IPS DF 19.7 (cell line): ENCODE measurements at places on chromosomes 12 and 14.

DNA sequence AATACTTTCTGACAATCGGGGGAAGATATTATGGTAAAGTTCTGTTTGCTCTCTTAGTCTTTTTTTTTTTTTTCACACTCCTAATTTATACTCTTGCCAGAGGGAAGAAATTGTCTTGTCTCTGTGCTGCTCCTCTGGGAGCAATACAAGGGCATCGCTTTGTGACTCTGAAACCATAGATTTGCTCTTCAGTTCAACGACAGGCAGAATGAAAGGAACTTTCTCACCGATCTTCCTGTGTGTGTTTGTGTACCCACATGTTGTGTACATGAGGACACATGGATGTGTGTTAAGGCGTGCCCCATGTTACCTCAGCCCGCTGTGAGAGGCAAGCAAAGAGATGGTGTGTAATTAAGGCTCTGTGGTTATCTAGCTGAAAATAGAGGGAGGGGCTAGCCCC is 457.6 kb downstream of the EGLN3 start:
- DNase-seq = no peak

DNA sequence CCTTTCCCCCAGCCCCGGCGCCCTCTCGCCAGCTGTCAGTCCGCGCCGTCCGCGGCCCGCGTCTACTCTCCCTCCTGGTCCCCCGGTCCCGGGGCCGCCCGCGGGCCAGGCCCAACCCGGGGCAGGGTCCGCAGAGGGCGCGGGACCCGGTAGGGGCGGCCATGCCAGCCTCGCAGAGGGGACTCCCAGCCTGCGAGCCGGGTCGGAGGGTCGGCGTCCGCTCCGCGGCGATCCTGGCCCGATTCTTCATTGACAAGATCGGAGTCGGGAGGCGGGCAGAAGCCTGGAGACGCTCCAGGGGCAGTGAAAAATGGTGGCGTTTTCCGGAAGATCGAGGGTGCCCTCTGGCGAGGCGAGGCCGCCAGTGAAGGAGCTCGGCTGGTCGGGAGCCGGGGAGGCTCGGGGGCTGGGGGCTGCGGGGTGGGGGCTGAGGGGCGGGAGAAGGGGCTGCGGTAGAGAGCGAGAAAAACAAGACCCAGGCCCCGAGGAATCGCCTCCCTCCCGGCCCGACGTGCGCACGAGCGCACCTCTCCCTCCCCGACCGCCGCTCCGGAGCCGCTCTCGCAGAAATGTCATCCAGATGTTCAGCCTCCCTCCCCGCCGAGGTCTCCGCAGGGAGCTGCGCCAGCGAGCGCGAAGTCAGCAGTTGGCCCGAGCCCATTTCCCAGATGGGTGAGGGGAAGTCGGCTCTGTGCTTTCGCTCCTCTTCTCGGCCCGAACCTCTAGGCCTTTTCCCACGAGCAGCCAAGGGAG is 647 bp upstream of the TGFB3 start:
- DNase-seq = no peak

DNA sequence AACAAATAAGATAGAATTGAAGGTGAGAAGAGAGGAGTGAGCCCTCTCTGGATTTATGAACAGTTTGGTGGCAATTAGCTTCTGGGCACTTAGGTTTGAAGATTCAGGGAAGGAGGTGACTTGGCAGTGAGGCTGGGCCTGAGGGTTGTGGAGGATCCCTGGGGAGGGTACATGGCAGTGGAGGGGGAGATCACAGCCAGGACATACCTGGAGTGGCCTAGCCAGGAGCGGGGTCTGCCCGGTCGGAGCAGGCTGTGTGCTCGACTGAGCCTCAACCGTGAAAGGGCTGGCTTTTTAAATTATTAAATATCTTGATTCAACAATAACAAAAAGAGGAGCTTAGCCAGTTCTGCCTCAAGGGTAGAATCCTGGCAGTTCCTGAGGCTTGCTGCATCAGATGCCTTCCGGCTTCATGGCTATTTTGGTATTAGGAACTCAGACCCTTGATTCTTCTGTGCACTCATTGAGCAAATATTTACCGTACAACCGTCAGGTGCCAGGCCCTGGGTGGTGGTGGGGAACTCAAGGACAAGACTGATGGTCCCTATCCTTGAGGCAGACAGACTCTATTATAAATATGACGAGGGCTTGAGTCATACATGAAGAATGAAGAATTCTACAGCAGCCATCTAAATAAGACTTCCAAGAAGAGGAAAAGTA is 73.4 kb downstream of the SPTB start:
- no peak for DNase-seq

DNA sequence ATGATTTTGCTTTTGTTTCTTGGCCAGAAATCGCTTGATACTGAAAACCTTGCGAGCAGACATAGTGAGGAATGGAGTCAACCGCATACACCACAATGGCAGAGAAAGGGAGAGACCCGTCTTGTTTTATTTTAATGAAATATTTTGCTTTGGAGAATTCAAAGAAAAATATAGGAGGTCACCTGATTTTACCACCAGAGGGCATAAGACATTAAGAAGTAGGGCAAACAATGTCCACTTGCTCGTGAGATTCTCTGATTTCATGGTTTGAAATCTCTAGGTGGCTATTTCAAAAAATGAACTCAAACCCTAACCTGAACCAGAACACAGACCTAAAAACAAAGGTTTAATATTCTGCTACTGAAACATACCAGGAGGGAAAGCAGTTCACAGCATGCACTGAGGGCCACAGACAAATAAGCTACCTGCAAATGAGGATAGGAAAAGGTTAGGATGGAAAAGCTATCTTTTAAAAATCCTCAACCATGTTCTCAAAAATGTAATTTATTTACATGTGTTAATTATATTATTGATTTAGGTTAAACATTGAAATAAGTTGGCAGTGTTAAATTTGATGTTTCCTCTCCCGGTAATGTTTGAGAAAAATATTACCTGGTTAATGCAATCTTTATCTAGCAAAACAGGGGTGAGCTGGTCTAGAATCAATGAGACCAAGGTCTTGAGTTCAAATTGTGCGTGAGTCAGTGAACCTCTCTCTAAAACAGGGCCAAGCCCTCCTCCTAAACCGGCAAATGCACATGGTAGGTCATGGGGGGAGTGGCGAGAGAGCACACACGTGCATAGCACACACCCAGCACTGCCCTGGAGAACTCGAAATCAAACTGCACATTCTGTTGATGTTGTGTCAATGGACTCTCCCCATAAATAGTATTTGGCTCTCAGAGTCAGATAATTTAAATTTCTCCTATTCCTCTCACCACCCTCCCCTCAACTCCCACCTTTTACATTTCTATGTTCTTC is 12.5 kb downstream of the IFNG-AS1 start:
- DNase-seq = no peak

DNA sequence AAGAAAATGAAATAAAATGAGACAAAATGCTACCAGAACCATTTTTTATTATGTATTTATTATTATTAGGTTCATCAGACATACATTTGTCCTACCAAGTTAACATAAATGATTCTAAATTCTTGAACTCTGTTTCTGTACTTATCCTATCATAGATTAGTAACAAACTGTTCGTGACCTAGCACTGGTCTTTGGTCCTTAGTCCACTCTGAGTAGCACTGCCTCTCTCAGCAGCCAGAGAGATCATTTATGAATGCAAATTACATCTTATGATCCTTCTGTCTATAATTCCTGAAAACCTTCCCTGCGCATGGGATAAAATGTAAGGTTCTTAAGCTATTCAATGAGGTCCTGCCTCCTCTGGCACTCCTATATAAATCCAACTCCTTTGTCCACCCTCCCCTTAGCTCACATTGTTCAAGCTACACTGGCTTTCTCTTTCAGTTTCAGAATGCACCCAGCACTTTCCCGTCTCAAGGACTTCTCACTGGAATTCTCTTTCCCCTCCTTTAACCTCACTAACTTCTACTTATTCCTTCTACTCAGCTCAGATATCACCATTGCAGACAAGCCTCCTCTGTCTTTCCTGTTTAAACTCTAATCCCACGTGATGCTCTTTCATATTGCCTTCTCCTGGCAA is 17.1 kb downstream of the PDZRN4 start:
- DNase-seq = no peak

DNA sequence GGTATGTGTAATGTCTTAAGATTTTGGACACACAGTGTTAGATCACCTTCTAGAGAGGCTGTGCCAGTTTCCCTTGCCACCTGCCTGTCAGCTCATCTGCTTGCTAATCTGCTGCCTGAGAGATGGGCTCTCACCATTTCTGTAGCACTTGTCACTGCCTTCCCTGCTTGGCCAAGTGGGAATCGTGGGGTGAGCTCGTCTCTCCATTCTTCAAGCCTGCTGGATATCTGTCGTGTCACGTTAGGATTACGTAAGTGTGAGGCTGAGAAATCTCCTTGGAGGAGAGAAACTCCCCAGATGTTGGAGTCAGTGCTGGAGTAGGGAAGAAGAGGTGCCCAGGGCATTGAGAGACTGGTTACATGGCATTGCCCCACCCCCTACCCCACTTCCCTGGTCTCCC is 8.6 kb upstream of the RPH3A start:
- no peak for DNase-seq

- no peak for DNase-seq
These were observed 10.5 kb upstream of the SCARB1 start for GRCh38 chr12:124874188-124874587.

DNA sequence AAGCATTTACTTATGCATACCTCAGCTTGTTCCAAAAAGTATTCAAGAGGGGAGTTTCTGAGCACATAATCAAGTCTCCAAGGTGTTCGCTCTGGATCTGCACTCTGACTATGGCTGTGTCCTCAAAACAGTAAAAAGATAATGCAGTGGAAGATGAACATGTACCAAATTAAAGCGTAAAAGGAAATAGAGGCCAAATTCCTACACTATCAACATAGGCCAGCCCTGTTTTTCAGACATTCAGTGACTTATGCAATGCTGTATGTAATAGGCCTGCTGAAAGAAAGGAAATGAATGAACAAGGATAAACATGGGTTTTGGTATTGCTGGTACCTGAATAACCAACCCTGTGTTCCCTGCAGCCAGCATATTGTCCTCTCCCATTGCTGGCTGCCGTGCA is 115.7 kb downstream of the SAMD4A start:
- DNase-seq = no peak

GRCh38 chr12:70052931-70053497 is 190.2 kb upstream of the CNOT2 start:
- DNase-seq = no peak

DNA sequence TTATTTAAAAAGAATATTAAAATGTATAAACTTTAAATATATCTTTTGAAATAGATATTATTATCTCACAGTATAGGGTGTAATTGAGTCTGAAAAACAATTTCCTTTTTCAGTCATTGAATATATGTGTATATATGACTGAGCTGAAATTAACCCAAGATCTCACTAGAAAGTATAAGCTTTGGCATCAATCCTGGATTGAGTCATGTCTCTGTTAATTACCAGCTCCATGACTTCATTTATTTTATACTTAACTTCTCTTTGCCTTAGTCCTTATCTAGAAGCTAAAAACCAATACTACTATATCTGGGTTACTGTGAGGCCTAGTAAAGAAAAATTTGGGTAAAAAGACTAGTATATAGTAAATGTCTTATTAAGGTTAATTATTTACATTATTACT is 1020.3 kb downstream of the LRFN5 start:
- DNase-seq = no peak

DNA sequence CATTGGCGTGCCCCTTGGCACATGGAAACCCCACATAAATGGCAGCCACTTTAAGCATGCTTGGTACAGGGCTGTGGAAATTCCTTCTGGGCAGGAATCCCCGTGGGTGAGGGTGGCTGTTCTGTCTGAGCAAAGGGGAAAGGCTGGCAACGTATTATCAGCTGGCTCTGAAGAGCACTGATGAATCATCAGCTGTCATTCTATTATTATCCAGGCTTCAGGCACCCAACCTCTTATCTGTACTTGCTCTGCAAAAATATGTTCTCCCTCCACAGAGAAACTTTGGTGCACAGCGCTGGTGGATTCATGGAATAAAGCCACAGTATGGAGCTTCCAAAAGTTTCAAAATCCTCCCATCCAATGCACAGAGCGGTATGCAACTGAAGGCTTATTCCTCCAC is 167.1 kb downstream of the TBX5 start:
- no peak for DNase-seq
